ENCODE measurements at places on chromosomes 3 and 15.

DNA sequence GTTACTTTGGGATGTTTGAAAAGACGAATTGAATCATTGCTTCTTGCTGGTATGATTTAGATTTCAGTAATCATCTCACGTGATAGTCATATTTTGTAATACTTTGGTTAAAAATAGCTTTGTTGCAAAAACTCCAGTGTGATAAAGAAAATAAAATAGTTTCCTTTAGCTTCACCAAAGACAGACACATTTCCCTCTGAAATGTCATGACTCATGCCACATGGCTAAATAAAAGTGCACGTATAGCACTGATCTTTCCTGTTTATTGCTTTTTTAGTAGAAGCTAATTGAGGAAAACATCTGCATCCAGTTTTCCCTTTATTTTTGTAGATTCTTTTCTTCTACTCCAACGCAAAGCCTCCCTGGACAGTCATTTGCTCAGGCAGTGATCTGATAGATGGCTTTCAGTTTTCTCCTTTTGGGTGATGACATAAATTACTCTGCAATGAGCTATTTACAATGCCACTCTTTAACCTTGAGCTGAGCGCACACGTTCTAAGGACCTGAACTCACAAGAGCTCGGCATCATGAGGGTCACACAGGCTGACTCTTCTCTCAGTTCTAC lies 84.9 kb downstream of the ARNT2 start:
- DNase-seq: no peak

GRCh38 chr15:32029862-32030781 lies at the start of gene CHRNA7:
Gene CHRNA7, plus strand, starts transcription at chr15:32030515. Its CDS starts 80 bp downstream, at chr15:32030595.
- DNase-seq: peak; percentile 4

GRCh38 chr3:195822131-195822696 lies 10.5 kb upstream of the MUC4 start:
- DNase-seq: no peak

- no peak for DNase-seq
These were observed 758 bp upstream of the SNX33 start for GRCh38 chr15:75646944-75647364.

DNA sequence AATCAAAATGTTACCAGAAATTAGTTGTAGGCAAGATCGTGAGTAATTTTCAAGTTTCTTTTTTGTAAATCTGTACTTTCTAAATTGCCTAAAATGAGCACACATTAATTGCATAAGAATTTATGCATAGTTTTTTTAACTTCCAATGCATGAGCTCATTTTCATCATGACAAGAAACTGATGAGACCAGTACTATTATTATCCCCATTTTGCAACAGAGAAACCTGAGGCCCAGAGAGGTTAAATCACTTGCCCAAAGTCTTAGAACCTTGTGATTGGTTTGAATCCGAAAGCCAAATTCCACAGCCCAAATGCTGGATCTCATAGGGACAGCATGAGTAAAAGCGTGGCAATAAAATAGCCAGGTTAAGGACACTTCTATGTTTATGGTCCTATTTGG lies 274.7 kb downstream of the ERC2 start:
- DNase-seq: no peak

GRCh38 chr15:70351941-70352774 lies 254.4 kb upstream of the TLE3 start:
- DNase-seq: no peak

- DNase-seq: no peak
These were observed 58.1 kb downstream of the ABHD2 start for GRCh38 chr15:89146366-89146765.

- DNase-seq: no peak
These were observed 84.6 kb upstream of the KLF13 start for GRCh38 chr15:31241888-31242522.

GRCh38 chr3:76410762-76411281 lies 625.5 kb upstream of the ZNF717 start:
- DNase-seq: no peak

DNA sequence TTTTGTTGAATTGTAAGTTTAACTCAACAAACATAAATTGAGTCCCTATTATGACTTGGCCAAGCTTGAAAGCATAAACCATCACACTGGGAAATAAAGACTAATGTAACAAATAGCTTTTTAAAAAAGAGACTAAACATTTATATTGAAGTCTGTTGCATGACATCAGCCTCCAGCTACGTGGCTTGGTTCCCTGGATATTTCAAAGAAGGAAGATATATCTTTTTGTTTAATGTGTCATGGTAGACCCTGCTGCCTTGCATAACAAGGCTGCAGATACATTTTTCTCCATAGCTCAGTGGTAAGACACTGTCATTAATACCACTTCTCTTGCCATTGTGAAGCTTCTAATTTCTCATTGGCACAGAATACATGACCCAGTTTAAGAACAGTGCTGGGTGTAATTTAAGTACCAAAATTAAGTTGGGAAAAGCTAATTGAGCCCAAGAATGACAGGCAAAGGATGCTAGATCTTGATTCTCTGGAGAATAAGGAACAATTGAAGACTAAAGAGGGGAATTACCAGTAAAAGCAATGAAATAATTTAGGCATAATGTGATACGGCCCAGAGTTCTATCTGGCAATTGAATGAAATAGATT lies 14.0 kb downstream of the RCN2 start:
- DNase-seq: no peak

GRCh38 chr3:136783708-136784191 lies 31.6 kb upstream of the STAG1 start:
- no peak for DNase-seq

- no peak for DNase-seq
These were observed 7.1 kb downstream of the SLC25A20 start for GRCh38 chr3:48891606-48892005.

DNA sequence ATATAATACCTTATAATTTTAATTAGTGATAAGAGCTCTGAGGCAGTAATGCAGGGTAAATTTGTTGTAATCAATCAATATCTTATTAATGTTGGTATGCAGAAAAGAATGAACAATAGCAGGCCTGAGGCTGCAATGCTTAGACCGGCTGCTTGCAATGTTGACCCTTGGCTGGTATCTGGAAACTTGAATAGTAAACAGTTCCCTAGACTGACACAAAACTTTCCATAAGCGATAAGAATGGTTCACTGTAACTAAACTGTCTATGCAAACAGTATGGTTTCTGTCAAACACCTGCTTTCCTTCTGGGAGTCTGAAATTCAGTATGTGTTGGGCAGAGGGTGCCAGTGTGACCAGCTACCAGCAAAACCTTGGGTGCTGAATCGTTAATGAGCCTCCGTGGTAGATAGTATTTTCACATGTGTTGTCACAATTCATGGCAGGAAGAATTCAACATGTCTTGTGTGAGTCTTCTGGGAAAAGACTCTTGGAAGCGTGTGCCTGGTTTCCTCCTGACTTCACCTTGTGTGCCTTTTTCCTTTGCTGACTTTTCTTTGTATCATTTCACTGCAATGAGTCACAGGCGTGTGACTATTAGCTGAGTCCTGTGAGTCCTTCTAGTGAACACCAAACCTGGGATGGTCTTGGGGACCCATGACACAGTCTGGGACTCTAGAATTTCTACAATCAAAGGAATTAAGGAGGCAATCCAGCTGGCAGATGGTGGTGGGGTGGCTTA lies 30.7 kb upstream of the CLRN1 start:
- DNase-seq: no peak

- no peak for DNase-seq
These were observed 32.2 kb downstream of the VEPH1 start for GRCh38 chr3:157471064-157471463.

GRCh38 chr3:38171622-38172021 lies 6.3 kb downstream of the OXSR1 start:
- no peak for DNase-seq

- DNase-seq: no peak
These were observed 75.5 kb downstream of the GJD2 start for GRCh38 chr15:34679291-34679690.

- no peak for DNase-seq
These were observed 539 bp upstream of the LAMB2 start for GRCh38 chr3:49133226-49133951.

DNA sequence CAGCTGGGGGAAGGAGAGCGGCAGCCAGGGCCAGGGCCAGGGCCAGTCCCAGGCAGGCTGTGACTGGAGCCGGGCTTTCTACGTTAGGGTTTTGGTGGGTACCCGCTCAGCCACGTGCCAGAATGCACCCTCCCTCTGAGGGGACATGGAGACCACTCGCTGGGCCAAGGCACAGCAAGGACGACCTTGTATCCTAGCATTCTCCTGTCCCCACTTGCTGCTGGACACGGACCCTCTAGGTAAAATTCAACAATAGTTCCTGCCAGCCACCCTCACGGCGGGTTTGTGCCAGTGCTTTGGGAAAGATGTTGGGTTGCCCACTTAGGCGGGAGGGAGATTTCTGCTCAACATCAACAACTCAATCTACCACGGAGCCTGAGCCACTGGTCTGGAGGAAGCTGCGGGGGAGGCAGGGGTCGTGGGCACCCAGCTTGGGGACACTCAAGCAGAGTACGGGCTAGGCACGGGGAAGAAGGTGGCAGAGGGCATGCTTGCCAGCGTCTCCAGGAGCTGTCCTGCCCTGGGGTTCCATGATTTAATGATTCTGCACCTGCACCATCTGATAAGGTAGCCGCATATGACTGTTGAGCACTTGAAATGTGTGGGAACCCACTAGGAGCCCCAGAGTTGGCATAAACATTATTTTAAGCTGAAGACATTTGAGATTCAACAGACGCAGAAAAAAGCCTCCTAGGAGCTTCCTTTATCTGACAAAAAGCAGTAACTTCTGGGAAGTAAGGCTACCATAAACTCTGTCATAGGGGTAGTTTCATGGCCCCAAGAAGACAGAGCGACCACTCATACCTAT lies 22.5 kb upstream of the C15orf39 start:
- no peak for DNase-seq

DNA sequence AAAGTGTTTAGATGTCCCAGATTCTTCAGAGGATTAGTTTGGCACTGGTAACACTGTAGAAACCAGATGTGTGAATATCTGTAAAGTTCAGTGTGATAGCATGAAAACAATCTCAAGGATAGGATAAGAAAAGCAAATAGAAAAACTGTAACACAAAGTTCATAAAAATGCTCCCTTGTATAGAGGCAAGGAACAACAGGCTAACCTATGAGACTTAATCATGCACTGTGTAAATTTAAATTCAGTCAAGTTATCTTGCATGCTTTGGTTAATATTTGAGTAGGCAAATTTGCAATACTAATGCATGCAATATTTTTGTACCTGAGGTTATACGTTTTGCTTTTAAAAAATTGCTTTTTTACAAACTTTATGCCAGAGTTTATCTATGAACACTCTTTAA lies 144.4 kb downstream of the USP13 start:
- DNase-seq: no peak

DNA sequence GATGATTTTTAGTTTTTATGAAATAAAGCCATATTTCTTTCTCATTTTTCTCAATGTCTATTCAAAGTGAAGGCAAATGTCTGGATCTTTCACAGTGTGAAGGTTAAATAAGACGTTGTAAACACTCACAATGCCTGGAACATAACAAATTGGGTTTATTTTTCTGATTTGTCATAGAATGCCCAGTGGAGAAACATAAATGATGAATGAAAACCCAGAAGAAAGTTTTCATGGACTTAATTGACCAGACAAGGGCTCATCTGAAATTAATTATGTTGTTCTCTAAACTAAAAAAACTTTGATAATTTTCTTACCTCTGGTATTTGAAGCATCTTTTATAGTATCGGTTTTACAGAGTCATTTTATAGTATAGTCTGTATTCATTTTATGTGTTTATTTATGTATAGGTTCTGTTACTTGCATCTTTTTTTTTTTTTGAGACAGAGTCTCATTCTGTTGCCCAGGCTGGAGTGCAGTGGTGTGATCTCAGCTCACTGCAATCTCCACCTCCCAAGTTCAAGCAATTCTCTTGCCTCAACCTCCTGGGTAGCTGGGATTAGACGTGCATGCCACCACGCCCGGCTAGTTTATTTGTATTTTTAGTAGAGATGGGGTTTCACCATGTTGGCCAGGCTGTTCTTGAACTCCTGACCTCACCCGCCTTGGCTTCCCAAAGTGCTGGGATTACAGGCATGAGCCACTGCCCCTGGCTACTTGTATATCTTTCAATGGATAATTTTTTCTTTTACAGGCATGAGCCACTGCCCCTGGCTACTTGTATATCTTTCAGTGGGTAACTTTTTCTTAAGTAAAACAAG lies 15.1 kb upstream of the BNIP2 start:
- DNase-seq: no peak

DNA sequence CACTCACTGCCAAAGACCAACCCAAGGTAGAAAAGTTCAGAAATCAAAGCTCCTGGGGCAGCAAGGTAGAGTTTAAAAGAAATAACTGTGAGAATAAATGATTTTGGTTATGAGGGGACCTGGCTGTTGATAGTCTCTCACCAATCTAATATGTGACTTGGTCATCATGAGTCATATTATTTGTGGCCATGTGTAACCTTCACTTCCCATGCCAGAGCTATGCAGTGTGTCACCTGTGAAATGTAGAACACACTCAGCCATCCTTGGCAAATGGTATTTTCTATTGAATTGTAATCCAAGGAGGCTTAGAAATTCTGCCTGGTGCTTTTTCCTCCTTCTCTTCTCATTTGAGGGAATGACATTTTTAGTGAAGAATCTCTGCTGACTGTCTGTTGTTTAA lies 184.2 kb upstream of the STAC start:
- DNase-seq: no peak

GRCh38 chr3:11452885-11453847 lies 181.0 kb downstream of the ATG7 start:
- DNase-seq: no peak

DNA sequence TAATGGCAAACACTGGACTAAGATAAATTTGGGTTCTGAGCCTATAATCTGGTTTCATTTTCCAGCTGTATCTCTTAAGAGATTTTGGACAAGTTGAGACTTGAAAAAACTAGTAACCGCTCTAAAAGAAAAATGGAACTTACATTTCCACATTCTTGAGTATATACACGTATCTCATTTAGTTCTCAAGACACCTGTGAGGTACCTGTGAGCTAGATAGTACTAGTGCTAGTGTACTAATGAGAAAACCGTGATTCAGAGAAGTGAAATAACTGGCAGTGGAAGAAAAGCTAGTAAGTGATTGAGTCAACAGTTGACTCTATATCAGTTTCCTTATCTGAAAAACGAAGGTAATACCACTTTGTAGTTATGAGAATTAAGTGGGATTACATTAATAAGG lies 62.2 kb upstream of the PAQR5 start:
- DNase-seq: no peak

DNA sequence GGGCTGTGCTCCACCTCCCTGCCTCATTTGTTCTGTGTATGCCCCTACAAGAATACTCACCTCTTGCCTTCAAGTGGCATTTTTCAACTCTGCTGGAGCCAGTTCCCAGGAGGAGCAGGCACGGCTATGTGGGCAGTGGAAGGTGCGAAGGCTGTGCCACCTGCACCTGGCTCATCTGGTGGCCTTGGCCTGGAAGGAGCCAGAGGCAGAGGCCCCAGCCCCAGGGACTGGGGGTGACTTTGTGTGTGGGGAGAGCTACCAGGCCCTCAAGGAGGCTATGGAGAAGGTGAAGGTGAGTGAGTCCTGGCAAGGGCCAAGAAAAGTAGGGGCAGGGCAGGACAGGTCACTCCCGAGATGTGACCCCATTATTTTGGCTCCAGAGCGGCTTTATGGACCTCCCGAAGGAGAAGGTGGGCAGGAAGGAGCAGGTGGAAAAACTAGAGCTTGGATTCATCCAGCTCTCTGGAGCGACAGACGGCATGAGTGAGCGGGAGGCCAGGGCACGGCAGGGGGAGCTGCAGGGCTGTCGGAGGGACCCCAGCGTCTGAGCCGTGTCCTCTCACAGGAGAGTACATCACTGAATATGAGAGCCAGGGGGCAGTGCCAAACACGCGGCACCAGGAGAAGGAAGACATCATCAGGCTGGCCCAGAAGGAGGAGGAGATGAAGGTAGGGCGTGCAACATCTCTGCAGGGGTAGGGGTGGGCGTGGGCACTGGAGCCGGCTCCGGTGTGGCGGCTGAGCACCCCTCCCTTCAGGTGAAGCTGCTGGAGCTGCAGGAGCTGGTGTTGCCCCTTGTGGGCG lies 57.3 kb upstream of the UBE2Q2 start:
- DNase-seq: no peak

Data from activated CD4-positive, alpha-beta T cell treated with anti-CD3 and anti-CD28 coated beads for 24 hours (primary cell).